Activated naive CD8-positive, alpha-beta T cell treated with anti-CD3 and anti-CD28 coated beads, Interleukin-2, amount 50 U/mL, for 24 hours (primary cell): ENCODE measurements at places on chromosomes 5 and 9.

DNA sequence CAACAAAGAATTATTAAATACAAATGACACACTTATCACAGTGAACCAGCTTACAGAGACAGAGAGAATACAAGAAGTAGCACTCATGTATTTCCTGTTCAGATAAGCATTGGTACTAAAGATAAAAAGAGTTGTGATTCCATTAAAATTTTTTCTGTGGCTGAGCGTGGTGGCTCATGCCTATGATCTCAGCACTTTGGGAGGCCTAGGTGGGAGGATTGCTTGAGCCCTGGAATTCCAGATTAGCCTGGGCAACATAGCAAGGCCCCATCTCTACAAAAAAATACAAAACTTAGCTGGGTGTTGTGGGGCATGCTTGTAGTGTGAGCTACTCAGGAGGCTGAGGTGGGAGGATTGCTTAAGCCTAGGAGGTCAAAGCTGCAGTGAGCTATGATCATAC is 32.9 kb downstream of the FCHO2 start:
- no peak for DNase-seq

GRCh38 chr5:172782169-172783039 is 11.4 kb upstream of the DUSP1 start:
- no peak for DNase-seq

DNA sequence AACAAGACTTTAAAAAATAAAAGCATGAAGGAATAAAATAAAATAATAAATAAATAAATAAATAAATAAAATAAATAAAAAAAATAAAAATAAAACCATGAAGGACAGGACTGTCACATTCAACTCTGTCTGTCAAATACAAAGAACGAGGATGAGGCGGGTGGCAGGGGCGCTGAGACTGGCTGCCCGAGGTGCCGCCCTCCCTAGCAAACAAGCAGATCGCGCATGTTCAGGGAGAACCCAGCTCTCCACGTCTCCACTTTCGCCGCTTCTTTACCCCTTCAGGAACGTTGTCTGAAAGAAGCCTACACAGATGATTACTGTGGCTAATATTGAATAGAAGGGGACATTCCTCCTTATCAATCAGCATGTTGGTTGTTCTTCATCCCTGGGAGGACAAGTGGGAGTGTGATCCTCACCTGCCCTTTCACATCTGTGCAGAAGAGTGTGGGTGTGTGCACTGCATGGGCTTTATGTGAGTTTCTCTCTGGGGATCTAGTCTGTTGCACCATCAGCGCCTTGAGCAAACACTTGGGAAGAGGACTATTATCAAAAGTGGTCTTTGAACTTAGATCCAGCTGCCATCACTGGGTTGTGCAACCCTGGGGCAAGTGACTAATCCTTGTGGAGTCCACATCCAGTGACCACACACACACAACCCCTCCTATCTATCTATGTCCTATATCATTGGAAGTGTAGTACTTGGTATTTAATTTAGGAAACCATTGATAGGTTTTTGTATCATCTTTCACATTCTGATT is 399.2 kb downstream of the IRX2 start:
- DNase-seq: no peak

- no peak for DNase-seq
Observed at GRCh38 chr5:72346398-72346797, 26.2 kb downstream of the PTCD2 start.

GRCh38 chr9:71721855-71722254 is 46.5 kb downstream of the CEMIP2 start:
- no peak for DNase-seq
